ENCODE measurements at places on chromosomes 2 and 18.

DNA sequence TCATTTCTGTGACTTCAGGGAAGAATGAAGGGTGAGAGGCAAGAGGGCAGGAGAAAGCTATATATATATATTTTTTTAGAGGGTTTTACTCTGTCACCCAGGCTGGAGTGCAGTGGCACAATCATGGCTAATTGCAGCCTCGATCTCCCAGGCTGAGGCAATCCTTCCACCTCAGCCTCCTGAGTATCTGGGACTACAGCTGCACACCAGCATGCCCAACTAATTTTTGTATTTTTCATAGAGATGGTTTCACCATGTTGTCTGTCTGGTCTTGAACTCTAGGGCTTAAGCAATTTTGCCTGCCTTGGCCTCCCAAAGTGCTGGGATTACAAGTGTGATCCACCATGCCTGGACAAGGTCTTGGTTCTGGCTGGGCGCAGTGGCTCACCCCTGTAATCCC lies 3.4 kb downstream of the ATIC start:
- no peaks in the 10 kb centered on the region for H3K27me3 ChIP-seq
- H3K4me3 ChIP-seq: no peak overlapping the region
- H3K4me1 ChIP-seq: no peaks in the 10 kb centered on the region
- DNase-seq: no peak
- H3K27ac ChIP-seq: no peak overlapping the region

- H3K4me3 ChIP-seq: no peak overlapping the region
- DNase-seq: no peak
- no peaks in the 10 kb centered on the region for H3K27me3 ChIP-seq
- no peaks in the 10 kb centered on the region for H3K4me1 ChIP-seq
- no peak overlapping the region for H3K27ac ChIP-seq
- H3K36me3 ChIP-seq: no peaks in the 10 kb centered on the region
Measured at GRCh38 chr2:120845277-120845676, 109.6 kb downstream of the GLI2 start.

DNA sequence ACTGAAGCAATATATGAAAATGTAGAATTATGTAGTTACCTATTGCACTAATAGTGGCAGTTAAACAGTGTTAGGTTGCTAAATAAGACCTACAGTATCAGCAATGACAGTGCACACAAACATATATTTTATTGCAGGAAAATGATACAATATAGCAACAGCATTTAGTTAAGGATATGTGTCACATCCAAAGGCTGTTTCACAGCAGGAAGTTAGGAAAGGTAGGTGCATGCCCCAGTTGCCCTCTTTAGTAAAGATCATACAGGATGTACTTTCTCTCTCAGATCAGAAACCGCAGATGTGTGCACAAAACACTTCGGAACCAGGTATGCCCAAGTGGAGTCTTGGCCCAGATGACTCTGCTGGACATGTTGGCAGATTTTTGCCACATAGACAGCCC lies 444.1 kb downstream of the XIRP2 start:
- no peaks in the 10 kb centered on the region for H3K27me3 ChIP-seq
- no peak overlapping the region for H3K4me3 ChIP-seq
- H3K27ac ChIP-seq: no peak overlapping the region
- no peak for DNase-seq
- H3K36me3 ChIP-seq: no peaks in the 10 kb centered on the region

DNA sequence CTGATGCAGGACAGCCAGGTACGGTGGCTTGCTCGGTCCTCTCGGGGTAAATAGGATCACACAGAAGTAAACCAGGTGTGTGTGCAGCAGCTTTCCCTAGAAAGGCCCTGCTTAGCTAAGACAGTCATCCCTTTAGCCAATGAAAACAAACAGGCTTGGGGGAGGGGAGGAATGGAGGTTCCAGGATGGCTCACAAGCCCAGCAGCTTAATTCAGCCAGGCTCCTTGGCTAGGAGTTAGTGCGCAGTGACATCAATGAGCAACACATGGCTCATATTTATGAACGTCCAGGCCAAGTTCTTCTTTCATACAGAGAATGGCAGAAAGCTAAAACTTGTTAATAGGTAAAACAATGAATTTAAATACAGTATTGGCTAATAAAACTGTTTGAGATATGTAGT lies 10.2 kb downstream of the IAH1 start:
- peaks cover 95% of the 10 kb centered on the region for H3K36me3 ChIP-seq
- no peaks in the 10 kb centered on the region for H3K4me1 ChIP-seq
- H3K4me3 ChIP-seq: no peak overlapping the region
- H3K27me3 ChIP-seq: no peaks in the 10 kb centered on the region
- no peak overlapping the region for H3K27ac ChIP-seq

DNA sequence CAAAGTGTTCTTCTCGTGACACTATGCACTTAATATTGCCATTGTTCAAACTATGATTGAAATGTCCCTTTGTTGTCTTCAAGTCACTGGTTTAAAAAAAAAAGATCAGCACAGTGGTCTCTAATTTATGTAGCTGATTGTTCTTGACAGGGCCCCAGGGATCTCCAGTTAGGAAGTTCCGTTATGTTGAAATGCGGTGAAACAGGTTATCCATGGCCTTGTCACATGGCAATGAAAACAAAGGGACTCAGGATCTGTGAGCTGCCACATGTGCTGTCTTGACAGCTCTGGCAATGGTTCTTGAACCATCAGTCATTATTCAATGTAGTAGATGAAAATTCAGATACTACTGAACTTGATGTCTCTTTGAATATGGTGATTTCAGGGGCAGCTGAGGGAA lies 147.4 kb downstream of the SETBP1 start:
- no peaks in the 10 kb centered on the region for H3K27me3 ChIP-seq
- no peak overlapping the region for H3K27ac ChIP-seq
- H3K36me3 ChIP-seq: no peaks in the 10 kb centered on the region
- H3K4me3 ChIP-seq: no peak overlapping the region

GRCh38 chr2:207330912-207331311 lies 165.2 kb upstream of the KLF7 start:
- H3K4me1 ChIP-seq: no peaks in the 10 kb centered on the region
- H3K27me3 ChIP-seq: no peaks in the 10 kb centered on the region
- no peaks in the 10 kb centered on the region for H3K36me3 ChIP-seq
- no peak overlapping the region for H3K27ac ChIP-seq
- H3K4me3 ChIP-seq: no peak overlapping the region

DNA sequence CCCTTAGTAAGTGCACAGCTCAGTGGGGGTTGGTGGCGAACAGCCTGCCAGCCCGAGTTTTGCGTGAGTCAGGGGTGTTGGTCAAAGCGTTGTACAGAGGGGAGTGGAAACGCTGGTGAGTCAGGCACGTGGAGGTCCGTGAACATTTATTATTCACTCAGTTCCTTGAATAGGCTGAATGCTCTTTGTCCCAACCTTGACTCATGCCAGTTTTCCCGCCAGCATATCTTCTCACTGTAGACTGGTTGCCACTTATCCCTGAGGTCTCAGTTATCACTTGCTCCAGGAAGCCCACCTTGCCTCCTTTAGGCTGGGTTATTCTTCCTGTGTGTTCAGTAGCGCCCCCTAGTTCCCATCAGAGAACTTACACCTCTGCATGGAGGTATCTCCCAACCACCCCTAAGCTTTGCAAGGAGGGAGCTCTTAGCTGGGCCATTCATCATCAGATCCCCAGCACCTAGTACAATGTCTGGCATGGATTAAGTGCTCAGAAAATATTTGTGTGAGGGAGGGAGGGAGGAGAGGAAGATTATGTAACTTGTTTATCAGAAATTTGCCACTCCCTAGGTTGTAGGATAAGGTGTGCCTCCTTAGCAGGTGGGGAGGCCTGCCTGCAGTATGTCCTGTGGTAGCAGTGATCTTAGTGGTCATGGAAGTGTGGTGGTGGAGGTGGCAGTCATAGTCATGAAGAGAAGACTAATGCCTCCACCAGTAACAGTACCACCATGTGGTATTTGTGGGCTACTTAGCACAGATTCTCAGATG lies 72.1 kb downstream of the CABLES1 start:
- H3K36me3 ChIP-seq: no peaks in the 10 kb centered on the region
- no peak for DNase-seq
- no peaks in the 10 kb centered on the region for H3K4me1 ChIP-seq
- H3K27me3 ChIP-seq: no peaks in the 10 kb centered on the region
- H3K27ac ChIP-seq: no peak overlapping the region
- no peak overlapping the region for H3K4me3 ChIP-seq

DNA sequence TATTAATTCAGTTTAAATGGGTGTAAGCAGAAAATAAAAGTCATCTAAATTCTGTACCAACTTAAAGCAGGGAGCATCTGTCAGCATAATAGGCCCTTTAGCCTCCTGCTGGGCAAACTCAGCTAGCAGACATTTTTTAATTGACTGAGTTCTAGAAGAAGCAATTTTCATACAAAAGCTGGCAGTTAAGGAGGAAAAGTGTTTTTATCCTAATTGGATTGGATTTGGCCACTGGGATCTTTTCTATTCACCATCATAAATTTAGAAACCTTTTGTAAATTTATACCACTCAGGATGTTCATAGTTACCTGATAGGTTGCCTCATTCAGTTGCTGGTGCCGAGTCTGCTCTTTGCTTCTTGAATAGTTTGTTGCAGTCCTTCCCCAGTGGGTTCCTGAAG lies 262.7 kb upstream of the FSIP2 start:
- no peaks in the 10 kb centered on the region for H3K36me3 ChIP-seq
- H3K4me1 ChIP-seq: no peaks in the 10 kb centered on the region

DNA sequence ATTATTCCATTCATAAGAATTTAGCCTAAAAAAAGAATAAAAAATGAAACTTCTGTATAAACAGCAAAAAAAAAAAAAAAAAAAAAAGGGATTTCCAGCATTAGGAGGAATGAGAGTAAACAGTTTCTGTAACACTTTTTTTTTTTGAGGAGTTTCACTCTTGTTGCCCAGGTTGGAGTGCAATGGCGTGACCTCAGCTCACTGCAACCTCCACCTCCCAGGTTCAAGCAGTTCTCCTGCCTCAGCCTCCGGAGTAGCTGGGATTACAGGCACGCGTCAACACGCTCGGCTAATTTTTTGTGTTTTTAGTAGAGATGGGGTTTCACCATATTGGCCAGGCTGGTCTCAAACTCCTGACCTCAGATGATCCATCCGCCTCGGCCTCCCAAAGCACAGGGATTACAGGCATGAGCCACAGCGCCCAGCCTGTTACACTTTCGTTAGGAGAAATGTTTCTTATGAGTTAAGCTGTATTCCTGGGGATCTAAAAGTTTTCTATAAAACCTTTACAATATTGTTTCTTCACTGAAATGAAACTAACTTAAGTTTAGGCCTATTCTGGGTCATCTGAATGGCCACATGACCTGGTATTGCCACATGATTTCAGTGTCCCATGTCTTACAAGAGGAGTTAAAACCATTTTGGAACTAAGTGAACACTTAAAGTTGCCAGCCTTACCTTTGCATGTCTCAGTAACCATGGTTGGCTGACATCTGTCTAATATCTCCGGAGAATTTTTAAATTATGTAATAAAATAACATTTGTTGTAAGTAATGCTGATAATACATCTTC lies 17.5 kb downstream of the SMAD2 start:
- no peak for DNase-seq
- H3K27me3 ChIP-seq: no peaks in the 10 kb centered on the region
- peaks cover 32% of the 10 kb centered on the region for H3K4me1 ChIP-seq
- no peaks in the 10 kb centered on the region for H3K36me3 ChIP-seq
- H3K27ac ChIP-seq: peak overlapping the region; percentile 65

DNA sequence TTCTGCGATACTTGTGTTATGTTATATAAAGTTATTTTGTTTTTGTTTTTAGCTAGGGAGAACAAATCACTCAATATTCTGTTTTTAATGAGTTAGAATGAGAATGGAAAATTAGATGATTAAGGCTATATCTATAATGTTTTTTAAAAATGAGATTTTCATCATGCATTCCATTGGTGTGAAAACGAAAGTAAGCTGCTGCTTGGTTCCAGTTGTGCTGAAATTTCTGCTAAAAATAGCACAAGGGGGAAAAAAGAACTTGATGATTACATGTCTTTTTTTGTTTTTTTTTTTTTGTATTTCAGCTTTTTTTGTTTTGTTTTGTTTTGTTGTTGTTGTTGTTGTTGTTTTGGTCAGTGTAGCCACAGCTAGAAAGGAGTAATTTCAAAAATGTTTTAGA lies 242.6 kb upstream of the KCNJ3 start:
- no peak overlapping the region for H3K27ac ChIP-seq
- no peaks in the 10 kb centered on the region for H3K36me3 ChIP-seq
- H3K4me3 ChIP-seq: no peak overlapping the region
- no peak for DNase-seq
- H3K27me3 ChIP-seq: no peaks in the 10 kb centered on the region
- no peaks in the 10 kb centered on the region for H3K4me1 ChIP-seq

DNA sequence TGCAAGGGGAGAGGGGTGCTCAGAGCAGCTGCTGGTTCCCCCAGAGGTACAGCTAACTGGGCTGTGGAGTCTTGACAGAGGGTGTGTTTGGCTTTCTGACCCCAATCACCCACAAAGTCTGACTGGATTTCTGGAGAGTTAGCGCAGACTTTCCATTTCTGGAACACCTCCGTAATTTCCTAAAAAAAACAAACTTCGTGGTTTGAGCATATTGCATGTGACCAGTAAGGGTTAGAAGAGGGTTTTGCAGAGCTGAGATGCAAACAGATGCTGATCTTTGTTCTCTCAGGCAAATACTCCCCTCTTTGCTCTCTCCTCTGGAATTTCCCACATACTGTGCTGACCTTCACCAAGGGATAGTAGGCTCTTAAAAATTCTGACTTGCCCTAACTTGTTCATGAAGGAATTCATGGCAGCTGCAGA lies 44.5 kb upstream of the TMEM247 start:
- no peak for DNase-seq
- no peak overlapping the region for H3K27ac ChIP-seq
- H3K4me1 ChIP-seq: no peaks in the 10 kb centered on the region

DNA sequence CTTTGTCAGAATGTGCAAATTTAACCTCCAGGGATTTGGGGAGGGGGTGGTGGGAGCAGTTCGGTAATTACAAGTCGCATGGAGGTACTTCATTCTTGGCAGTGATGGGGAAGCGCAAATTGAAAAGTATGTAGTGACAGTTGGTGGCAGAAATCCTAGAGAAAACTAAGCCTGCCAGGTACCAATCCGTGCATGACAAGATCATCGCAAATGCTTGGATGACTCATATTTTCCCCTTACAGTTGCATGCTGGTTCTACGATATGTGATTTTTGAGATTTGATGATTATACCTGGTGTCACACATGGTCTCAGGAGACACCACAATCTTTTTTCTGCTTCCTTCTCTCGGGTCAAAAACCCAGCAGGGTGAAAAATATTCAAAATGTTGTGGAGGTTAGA lies 479.7 kb upstream of the ID2 start:
- H3K36me3 ChIP-seq: no peaks in the 10 kb centered on the region
- no peak overlapping the region for H3K27ac ChIP-seq
- no peak for DNase-seq
- no peaks in the 10 kb centered on the region for H3K4me1 ChIP-seq

Measured in Peyer's patch (tissue), 4 donors.